ENCODE measurements at places on chromosomes 11 and 22.

- no peak for DNase-seq
Observed at GRCh38 chr11:8961401-8961800, 2.8 kb downstream of the TMEM9B start.

- DNase-seq: no peak
Observed at GRCh38 chr22:29814003-29814402, 24.1 kb downstream of the ASCC2 start.

GRCh38 chr22:19892257-19892879, 37.7 kb upstream of the GNB1L start:
- DNase-seq: no peak

DNA sequence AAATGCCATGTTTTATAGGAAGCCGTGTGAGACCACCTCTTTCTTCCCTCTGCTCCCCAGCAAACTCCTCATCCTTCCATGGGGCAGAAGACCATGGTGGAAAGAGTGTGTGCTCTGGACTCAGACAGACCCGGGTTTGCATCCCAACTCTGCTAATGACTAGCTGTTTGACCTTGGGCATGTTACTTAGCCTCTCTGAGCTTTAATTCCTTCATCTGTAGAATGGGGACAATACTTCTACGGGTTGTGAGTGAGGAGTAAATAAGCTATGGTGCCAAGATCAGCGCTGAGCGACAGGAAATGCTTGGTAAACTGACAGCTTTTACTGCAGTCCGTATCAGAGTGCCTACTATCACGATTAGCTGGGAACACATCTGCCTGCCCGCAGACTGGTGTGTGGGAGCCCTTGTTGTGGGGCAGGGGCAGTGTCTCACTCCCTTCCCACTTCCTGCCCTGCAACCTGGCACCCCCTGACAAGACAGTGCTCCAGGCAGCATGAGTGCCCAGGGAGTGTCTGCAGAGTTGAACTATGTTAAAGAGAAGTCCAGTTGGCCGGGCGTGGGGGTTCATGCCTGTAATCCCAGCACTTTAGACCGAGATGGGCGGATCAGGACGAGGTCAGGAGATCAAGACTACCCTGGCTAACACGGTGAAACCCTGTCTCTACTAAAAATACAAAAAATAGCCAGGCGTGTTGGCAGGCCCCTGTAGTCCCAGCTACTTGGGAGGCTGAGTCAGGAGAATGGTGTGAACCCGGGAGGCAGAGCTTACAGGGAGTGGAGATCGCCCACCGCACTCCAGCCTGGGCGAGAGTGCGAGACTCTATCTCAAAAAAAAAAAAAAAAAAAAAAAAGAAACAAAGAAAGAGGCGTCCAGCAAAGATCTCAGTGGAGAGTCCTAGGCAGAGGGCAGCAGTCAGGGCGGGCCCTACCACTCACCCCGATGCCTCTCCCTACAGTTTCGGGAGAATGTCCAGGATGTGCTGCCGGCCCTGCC, 2.2 kb downstream of the SEC14L2 start:
- DNase-seq: no peak

- no peak for DNase-seq
Observed at GRCh38 chr11:115561116-115561515, 56.9 kb upstream of the CADM1 start.

DNA sequence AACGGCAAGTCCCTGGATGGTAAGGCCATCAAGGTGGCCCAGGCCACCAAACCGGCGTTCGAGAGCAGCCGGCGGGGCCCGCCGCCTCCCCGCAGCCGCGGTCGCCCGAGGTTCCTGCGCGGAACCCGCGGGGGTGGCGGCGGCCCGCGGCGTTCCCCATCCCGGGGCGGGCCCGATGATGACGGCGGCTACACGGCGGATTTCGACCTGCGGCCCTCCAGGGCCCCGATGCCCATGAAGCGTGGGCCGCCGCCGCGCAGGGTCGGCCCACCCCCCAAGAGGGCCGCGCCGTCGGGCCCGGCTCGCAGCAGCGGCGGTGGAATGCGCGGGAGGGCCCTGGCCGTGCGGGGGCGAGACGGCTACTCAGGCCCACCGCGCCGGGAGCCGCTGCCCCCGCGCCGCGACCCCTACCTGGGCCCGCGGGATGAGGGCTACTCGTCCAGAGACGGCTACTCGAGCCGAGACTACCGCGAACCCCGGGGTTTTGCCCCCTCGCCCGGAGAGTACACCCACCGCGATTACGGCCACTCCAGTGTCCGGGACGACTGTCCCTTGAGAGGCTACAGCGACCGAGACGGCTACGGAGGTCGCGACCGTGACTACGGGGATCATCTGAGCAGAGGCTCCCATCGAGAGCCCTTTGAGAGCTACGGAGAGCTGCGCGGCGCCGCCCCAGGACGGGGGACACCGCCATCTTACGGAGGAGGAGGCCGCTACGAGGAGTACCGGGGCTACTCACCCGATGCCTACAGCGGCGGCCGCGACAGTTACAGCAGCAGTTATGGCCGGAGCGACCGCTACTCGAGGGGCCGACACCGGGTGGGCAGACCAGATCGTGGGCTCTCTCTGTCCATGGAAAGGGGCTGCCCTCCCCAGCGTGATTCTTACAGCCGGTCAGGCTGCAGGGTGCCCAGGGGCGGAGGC, 792 bp downstream of the RBMXL2 start:
- no peak for DNase-seq

DNA sequence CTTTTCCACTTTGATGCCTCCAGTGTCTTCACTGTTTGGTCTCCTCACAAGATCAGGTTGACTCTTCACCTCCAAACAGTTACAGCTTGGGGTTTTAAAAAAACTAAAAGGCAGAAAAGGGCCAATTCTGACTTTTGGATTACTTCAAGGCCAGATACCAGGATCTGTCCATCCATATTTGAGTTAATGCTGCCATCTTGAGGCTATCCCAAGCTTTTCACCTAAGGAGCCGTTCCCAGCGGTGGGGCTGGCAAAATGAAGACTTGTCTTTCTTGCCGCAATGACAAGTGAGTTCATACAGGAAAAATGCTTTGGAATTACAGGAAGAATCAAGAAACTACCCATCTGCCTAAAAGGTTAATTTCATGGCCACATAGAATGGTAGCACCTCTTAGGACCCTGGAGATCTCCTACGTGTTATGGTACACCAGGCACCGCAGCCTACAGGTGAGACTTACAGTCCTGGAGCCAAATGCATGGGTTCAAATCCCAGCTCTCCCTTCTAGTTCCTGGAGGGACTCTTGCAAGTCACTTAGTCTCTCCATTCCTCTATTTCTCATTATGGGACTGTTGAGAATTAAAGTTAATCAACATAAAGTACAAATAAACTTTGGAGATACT, 6.0 kb upstream of the OR5B21 start:
- DNase-seq: peak; percentile 52

GRCh38 chr22:49321477-49322055, 506.1 kb downstream of the BRD1 start:
- no peak for DNase-seq

DNA sequence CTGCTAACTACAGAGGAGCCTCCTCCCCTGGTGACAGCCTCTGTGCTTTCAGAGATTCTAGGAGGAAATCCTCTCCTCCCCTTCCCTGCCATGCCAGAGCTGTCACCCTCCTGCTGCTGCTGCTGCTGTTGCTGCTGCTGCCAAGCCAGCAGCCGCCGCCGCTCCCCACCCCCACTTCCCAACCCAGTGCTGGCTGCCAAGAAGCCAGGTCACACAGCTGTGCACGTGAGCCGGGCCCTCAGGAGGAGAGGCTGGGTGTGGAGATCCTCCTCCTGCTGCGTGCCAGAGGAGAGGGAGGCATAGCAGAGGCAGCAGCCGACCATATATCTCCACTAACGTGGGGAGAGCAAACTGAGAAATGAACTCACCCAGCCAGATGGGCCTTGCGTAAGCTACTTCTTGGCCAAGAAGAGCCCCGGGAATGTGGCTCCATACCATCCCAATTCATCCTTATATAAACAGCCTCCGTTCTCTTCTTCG, 12.4 kb downstream of the CRY2 start:
- peak; percentile 99 for DNase-seq

- DNase-seq: no peak
Observed at GRCh38 chr11:7520981-7521487, 7.2 kb downstream of the PPFIBP2 start.

GRCh38 chr22:30802202-30803166, 107.8 kb downstream of the OSBP2 start:
- peak; percentile 74 for DNase-seq

GRCh38 chr11:128532572-128533091, 54.7 kb downstream of the ETS1 start:
- DNase-seq: no peak

GRCh38 chr11:48022445-48022844, 42.1 kb downstream of the PTPRJ start:
- DNase-seq: no peak

GRCh38 chr11:72594493-72595291, 79.5 kb downstream of the PDE2A start:
- no peak for DNase-seq

- DNase-seq: no peak
Observed at GRCh38 chr22:42243802-42244060, 26.7 kb downstream of the TCF20 start.

- no peak for DNase-seq
Observed at GRCh38 chr22:20244691-20245576, 23.2 kb downstream of the RTN4R start.

DNA sequence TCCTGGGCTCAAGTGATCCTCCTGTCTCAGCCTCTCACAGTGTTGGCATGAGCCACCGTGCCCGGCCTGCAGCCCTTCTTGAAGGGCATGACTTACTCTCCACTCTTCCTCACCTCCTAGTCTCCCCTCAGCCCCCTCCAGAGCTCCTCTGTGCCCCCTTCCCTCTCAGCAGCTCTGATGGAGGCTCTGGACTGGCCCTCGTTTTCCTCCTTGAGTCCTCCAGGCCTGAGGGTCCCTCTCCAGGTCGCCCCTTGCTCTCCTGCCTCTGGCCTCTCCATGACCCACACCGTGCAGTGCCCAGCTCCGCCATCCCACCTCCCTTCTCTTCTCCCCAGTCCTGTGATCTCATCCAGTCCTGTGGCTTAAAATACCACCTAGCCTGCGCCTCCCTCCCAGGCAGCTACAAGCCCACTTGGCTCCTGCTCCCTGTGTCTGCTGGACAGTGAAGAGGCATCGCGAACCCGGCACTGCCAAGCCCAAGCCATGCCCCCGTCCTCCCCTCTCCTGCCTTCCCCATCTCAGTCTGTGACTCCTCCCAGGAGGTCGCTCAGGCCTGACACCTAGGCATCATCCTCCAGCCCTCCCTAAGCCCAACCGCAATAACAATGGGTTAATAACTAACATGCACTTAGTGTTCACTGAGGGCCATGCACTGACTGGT, 11.9 kb downstream of the KCNJ4 start:
- DNase-seq: no peak

GRCh38 chr11:48011798-48012391, 31.5 kb downstream of the PTPRJ start:
- no peak for DNase-seq

DNA sequence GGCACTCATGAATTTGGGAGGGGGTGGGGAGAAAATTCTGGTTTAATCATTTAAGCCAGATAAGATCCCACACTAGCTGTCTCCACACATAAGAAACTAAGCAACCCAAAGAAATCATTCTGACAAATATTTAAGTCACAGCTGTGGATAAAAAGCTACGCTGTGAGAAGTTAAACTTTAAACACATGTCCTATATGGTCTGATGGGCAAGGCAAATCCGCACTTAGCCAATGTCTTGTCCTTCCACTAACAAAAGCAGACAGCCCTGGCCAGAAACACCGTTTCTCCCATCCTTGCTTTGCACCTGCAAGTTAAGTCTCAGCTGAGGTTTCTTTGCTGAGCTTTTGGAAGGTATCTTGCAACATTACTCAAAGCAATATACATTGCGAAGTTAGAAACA, 68.0 kb downstream of the ETS1 start:
- no peak for DNase-seq

DNA sequence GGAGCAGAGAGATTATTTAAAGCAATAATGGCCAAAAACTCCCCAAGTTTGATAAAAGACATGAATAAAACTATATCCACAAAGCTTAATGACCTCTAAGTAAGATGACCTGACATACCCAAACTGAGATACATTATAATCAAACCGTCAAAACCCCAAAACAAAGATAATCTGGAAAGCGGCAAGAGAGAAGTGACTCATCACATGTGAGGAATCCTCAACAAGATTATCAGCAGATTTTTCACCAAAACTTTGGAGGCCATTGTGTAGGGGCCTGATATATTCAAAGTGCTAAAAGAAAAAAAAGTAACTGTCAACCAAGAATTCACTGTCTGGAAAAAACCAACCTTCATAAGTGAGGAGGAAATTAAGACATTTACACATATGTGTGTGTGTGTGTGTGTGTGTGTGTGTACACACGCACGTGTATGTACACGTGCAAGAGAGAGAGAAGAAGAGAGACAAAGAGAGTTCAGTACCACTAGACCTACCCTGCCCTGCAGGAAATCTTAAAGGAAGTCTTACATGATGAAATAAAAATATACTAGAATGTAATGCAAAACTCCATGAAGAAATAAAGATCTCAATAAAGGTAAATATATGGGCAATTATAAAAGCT, 752.4 kb downstream of the NELL1 start:
- DNase-seq: no peak

DNA sequence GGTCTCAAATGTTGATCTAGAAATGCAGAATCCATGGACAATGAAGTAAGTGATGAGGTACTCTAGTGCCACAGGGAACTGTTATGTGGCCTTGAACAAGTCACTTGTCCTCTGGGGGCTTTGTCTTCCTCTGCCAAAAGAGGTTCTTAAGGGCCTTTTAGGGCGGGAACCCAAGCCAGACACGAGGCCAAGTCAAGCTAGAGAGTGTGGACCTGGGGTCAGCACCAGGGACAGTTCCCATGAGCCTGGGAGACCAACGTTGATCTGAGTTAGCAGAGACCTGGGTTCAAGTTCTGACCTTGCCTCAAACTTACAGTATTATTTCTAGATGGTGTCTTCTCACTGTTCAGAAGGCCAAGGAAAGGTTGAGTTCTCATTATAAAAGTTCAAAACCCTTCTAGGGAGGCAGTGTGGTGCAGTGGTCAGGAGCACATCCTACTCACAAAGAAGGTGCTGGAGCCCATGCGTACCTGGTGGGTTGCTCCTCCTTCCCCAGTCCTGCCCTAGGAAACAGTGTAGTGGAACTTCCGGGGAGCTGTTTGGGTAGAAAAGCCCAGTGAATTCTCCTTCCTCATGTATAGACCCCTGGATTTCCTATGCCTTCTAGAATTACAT, 121.5 kb downstream of the CHST1 start:
- no peak for DNase-seq

DNA sequence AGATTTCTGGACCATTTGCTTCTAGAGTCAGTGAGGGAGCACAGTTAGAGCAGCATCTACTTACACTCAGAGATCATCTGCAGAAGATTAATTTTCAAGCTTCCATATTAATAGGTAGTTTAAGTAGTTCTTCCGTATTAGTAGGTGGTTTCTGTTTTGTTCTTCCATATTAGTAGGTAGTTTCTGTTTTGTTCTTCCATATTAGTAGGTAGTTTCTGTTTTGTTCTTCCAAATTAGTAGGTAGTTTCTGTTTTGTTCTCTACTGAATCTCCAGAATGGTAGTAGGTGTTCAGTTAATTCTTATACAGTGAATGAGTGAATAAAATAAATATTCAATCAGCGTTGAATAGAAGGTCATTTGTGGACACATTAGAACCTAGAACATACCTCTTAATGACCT, 175.7 kb downstream of the TMEM135 start:
- DNase-seq: no peak

GRCh38 chr11:119315131-119316015, 1.6 kb downstream of the MCAM start:
- no peak for DNase-seq

Data from AG04450 (cell line).